ENCODE measurements at places on chromosomes 3 and 15.
A peak's percentile ranks its signal among the peaks of the same experiment; 100 is the strongest.

DNA sequence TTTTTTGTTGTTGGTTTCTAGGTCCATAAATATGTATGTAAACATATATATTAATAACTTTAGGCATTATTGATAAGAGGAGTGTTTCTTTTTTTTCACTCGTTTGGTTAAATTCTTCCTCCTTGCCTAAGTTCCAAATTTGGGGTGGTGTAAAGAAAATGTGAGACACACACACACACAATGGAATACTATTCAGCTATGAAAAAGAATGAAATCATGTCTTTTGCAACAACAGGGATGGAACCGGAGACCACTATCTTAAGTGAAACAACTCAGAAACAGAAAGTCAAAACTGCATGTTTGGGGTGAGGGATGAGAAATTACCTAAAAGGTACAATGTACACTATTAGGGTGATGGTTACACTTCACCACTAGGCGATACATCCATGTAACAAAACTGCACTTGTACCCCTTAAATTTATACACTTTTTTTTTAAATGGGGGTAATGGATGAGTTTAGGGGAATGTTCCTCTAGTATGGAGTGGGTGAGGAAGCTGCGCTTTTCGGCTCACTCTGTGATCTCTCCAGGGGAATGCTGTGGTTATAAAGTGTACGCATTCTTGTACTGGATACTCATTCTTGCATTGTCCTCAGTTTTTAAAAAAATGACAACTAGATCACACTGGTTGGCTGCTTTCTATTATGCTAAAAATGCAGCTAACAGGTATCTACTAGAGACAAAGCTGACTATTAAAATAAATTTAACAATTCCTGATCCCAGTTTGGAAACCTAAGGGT lies 50.8 kb upstream of the PPARG start:
- no peak for DNase-seq

GRCh38 chr3:158488670-158489069 lies 82.3 kb upstream of the MLF1 start:
- DNase-seq = peak; percentile 18

GRCh38 chr3:179324270-179324754 lies 1.5 kb downstream of the ZNF639 start:
- DNase-seq = peak; percentile 51

GRCh38 chr3:46090161-46090591 lies 62.9 kb upstream of the XCR1 start:
- DNase-seq = no peak

- no peak for DNase-seq
Measured at GRCh38 chr3:182632077-182632393, 161.3 kb upstream of the ATP11B start.

- DNase-seq = no peak
Measured at GRCh38 chr3:134216191-134216764, 34.4 kb downstream of the RYK start.

DNA sequence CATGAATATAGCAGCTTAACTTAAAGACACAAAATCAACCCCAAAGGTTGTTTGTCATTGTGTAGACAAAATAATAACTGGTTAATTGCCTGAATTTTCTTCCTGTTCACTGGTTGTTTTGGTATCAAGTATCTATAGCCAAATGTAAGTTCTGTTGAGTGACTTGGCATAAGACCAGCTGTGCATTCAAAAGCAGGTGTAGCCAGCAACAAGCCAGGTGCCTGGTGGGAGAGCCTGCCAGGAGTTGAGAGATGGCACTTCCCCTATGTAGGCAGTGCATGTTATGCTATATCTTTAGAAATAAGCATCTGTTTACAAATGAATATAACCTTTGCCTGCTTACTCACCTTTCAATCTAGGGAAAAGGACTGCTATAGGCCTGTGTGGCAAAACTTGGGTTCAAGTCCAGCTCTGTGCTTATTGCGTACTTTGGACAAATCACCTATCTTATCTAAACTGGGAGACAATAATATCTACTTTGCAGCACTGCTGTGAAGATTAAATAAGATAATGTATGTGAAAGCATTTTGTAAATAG lies 84.9 kb upstream of the TBL1XR1 start:
- no peak for DNase-seq

DNA sequence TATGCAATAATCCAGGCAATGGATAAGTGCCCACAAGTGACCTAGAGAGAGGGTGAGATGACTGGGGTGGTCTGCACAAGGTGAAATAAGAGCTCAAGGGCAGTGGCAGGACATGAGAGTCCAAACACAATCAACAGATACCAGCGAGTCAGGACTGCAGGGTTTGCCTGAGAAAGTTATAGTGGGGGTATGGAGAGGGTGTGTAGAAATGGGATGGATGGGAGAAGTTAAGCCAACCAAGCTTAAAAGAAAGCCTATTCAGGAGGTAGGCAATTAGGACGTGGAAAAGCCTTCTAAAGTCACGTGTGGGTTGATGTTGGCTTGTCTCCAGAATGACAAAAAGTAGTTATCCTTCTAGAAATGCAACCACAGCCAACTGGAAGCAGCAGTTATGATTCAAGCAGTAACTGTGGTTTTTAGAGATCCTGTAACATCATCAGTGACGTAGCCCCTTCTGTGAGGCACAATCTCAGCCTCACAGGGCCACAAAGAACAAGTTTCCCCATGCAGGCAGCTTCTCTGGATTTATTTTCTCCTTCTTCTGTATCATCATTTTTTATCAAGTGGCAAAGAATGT lies 56.1 kb downstream of the FAM174B start:
- peak; percentile 55 for DNase-seq

DNA sequence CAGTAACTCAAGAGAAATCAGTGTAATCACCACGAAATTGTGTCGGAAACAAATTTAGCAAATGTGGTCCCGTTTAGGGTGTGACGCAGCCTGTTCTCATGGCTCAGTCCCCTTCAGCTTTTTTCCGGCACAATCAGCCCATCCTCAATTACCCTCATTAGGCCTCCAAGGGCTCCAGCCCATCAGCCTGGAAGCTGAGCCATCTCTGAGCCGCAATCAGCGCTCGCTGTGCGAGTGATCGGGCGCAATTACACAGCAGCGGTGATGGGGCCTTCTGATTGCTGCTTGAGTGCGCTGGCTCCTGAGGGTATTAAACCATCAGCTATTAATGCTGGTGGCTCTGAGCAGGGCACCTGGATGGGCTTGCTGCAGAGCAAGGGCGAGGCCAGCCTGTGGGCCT lies 55.6 kb downstream of the PLXNA1 start:
- no peak for DNase-seq

GRCh38 chr3:119145500-119146167 lies at the start of gene TEX55:
TEX55 (plus strand) TSS chr3:119146165; CDS start chr3:119146190, 25 bp downstream.
- DNase-seq = peak; percentile 68

DNA sequence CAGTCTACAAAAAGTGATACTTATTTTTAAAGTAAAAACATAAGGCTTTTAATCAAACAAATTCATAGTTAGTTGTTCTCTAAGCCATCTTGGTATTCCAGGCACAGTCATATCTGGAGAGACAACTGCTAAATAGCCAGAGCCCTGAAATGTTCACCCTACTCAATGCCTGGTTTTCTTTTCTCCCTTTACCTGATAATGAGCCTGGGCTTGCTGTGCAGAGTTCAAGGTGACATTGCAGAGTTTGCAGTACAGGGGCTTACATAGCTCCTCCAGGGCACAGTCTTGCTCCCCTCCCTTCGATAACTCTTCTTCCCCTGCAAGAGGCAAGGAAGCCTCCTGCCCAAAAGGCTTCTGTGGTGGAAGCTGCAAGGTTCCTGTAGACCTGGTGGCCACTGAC lies 4.3 kb downstream of the ZMAT3 start:
- DNase-seq = no peak

Measured in EH (cell line).